Suppressor macrophage (primary cell): ENCODE measurements at places on chromosomes 1 and 21.
A peak's percentile ranks its signal among the peaks of the same experiment; 100 is the strongest.

DNA sequence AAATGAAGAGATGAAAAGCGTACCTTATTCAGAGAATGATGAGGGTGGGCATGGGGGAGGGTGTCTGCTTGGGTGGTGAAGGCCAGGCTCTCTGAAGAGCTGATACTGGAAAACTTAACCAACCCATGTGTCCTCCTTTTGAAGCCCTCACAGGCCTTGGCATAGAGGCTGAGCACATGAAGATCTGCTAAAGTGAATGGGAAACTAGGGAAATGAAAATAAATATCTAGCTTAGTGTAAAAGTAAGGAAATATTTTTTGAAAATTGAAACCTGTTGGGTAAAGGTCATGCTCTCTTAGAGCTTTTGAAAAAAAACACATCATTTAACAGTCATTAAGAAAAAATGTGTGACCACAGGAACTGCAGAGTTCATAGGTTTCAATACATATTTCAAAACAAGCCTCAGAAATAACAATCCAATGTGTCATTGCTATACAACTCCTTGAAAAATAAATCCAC lies 40.5 kb upstream of the RALGPS2 start:
- no peak for DNase-seq

DNA sequence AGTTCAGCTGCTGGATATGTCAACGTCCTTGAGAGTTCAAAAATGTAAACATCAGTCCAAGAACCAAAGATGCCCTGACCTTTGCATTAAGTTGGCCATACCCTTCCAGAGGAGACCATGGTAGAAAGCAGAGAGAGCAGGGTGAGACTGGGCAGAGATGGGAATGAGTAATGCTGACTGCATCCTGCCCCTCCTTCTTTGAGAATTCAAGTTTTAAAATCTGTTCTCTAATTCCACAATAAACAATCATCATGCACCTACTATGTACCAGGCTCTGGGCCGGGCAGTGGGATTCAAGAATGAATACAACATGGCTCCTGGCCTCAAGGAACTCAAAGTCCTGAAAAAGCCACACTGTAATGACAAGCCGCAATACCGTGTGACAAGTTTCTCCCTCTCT lies 3.9 kb upstream of the HAO2 start:
- no peak for DNase-seq

- DNase-seq: no peak
These were observed 120.8 kb downstream of the TYW3 start for GRCh38 chr1:74853756-74854155.

DNA sequence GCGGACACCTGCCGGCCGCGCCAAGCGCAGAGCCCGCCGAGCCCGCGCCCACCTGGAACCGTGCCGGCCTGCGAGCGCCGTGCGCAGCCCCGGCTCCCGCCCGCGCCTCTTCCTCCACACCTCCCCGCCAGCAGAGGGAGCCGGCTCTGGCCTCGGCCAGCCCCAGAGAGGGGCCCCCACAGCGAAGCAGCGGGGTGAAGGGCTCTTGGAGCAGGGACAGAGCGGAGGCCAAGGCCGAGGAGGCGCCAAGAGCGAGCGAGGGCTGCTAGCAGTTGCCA lies 50.1 kb upstream of the KRTAP19-8 start:
- no peak for DNase-seq

DNA sequence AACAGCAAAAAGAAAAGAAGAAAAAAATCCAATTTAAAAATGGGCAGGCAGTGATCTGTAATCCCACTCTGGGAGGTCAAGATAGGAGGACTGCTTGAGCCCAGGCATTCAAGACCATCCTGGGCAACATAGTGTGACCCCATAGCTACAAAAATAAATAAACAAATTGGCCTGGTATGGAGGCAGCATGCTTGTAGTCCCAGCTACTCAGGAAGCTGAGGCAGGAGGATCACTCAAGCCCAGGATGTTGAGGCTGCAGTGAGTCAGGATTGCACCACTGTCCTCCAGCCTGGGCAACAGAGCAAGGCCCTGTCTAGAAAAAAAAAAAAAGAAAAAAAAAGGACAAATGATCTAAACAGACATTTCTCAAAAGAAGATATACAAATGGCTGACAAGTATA lies 99.6 kb downstream of the EIF4G3 start:
- peak; percentile 75 for DNase-seq
